ENCODE measurements at places on chromosomes 5 and 9. TPM values are rescaled to one million over a fixed set of nuclear protein-coding genes. Genes with fewer than 3 reads are reported as not detected.

Gene HTR4
- not detected for total RNA-seq

Gene WDR41
- total RNA-seq: 68.9 TPM

Gene CAMK2A
- 0.04 TPM for total RNA-seq

Gene TBC1D2
- 85.0 TPM for total RNA-seq

Gene ITGA1
- 2.5 TPM for total RNA-seq

Gene FAM151B
- 1.3 TPM for total RNA-seq

Gene LTC4S
- total RNA-seq: 0.71 TPM

Gene FABP6
- not detected for total RNA-seq

Gene GPR150
- total RNA-seq: not detected

Gene DMRTA1
- 0.58 TPM for total RNA-seq

Gene MARVELD2
- total RNA-seq: 23.1 TPM

Gene CCNH
- 46.2 TPM for total RNA-seq

Gene DMRT2
- not detected for total RNA-seq

Gene INSL4
- not detected for total RNA-seq

Gene DBH
- not detected for total RNA-seq

Gene NKD2
- total RNA-seq: 0.11 TPM

Gene ACOT12
- not detected for total RNA-seq

Gene PTGDS
- not detected for total RNA-seq

Gene TXNDC8
- not detected for total RNA-seq

Gene CDH6
- not detected for total RNA-seq

Gene ELOVL7
- total RNA-seq: 7.2 TPM

Gene LCN12
- total RNA-seq: 0.31 TPM

Gene SPINK6
- 1.1 TPM for total RNA-seq

Gene FCN2
- not detected for total RNA-seq

Gene APBA1
- 3.2 TPM for total RNA-seq

Gene PGGT1B
- total RNA-seq: 19.9 TPM

Gene TLE4
- 14.0 TPM for total RNA-seq

Gene AK8
- 0.14 TPM for total RNA-seq

Gene PCDHB14
- total RNA-seq: 0.07 TPM

Gene HTR1A
- not detected for total RNA-seq

Gene LCN9
- total RNA-seq: not detected

Gene NUTM2F
- not detected for total RNA-seq

All from foreskin keratinocyte (primary cell).